Esophagus squamous epithelium (tissue), 5 donors: ENCODE measurements at places on chromosomes 1 and 21. TPM values are rescaled to one million over a fixed set of nuclear protein-coding genes. Genes with fewer than 3 reads are reported as not detected.

GRCh38 chr21:29661672-29662442, 277.9 kb downstream of the GRIK1 start:
- DNase-seq = no peak

LEFTY2 gene
- not detected for total RNA-seq

MYBPH gene
- not detected for total RNA-seq

GRCh38 chr1:39149509-39149908, 55.0 kb upstream of the MACF1 start:
- no peak for DNase-seq

- no peak for DNase-seq
Observed at GRCh38 chr21:26710155-26710554, 135.1 kb downstream of the ADAMTS1 start.

OR2T29 gene
- not detected for total RNA-seq

- no peak for DNase-seq
Observed at GRCh38 chr21:15449556-15449955, 280.2 kb upstream of the USP25 start.

TRIM46 gene
- total RNA-seq = 0.38 TPM

GRCh38 chr1:211623515-211623914, 44.6 kb upstream of the SLC30A1 start:
- no peak for DNase-seq

DNA sequence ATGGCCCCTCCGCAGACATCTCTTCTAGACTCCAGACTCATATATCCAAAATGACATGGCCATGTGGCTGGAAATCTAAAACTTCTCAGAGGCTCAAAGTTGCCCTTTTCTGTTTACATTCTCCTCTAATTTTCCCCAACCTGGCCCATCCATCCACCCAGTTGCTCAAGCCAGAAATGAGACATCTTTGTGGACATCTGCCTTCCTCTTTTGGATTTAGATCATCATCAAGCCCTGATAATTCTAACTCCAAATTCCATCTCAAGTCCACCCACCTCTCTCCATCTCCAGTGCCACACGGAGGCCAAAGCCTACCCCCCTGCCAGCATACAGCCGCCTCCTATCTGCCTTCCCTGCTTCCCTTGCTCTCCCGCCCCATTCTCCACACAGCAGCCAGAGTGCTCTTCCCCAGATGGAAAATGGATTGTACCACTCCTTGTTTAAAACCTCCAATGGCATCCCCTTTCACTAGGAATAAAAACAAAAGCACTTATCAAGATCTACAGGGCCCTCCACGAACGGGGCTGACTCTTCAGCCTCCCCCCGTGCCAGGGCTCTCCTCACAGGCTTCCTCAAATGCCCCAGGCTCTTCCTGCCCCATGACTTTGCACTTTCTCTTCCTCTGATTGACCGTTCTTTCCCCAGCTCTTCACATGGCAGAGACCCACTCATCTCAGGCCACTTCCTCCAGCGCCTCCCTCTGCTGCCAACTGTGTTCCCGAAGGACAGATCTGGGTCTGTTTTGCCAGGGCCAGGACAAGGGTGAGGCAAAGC, 40.1 kb downstream of the SYT6 start:
- no peak for DNase-seq

DNA sequence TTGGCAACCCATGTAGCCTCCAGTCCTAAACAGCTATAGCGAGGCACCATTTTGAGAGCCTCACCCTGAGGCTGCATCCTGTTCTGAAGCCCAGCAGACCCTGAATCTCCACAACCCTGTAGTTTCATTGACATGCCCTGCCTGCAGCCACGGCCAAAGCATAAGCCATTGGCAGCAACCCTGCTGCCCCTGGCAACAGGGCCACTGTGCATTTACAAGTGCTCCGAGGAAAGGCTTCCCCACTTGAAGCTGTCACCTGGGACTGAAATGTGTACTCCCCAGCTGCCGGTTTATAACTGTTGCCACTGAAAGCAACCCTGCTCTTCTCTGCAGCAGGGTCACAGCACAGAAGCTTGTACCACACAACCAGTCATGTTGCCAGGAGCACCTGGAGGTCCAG, 124.2 kb upstream of the OLFM3 start:
- DNase-seq = no peak

DNA sequence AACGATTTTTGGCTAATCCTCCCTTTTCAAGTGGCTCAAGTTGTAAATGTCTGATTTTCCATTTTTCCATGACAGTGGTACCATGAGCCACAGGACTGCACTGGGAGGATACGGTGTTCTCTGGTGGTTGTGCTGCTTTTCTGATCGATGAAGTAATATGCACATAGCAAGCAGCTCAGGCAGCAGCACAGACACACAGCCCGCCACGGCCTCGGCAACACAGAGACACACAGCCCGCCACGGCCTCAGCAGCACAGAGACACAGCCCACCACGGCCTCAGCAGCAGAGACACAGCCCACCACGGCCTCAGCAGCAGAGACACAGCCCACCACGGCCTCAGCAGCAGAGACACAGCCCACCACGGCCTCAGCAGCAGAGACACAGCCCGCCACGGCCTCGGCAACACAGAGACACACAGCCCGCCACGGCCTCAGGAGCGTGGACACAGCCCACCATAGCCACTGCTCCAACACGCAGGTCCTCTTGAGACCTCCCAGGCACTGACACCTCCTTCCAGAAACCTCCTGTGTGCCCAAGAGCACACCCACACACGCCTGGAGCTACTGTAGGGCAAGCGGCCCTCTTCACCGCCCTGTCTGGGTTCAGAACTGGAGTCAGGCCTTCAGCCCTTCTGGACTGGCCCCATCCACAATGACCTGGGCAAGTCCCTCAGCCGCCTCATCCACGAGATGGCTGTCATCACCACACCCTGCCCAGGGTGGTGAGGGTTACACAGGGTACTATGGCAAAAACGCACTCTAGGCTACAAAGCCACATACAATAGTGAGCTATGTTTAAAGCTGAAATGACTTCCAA, 10.4 kb downstream of the PTTG1IP start:
- no peak for DNase-seq

DNA sequence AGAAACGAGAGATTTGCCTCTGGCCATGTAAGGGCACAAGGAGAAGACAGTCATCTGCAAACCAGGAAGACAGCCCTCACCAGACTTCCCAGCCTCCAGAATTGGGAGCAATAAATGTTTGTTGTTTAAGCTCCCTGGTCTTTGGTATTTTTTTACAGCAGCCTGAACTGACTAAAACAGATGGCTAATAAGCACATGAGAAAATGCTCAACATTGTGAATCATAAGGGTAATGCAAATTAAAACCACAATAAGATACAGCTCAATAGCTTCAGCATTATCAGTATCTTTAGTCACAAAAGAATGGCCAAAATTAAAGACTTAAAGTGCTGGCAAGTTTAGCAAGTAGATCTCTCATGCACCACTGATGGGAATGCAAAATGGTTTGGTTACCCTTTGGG, 11.7 kb downstream of the UBE2G2 start:
- no peak for DNase-seq

TEX38 gene
- total RNA-seq = not detected

- no peak for DNase-seq
Observed at GRCh38 chr1:161115132-161115711, 2.6 kb downstream of the PFDN2 start.

- DNase-seq = no peak
Observed at GRCh38 chr1:58762806-58763205, 21.0 kb downstream of the JUN start.

DNA sequence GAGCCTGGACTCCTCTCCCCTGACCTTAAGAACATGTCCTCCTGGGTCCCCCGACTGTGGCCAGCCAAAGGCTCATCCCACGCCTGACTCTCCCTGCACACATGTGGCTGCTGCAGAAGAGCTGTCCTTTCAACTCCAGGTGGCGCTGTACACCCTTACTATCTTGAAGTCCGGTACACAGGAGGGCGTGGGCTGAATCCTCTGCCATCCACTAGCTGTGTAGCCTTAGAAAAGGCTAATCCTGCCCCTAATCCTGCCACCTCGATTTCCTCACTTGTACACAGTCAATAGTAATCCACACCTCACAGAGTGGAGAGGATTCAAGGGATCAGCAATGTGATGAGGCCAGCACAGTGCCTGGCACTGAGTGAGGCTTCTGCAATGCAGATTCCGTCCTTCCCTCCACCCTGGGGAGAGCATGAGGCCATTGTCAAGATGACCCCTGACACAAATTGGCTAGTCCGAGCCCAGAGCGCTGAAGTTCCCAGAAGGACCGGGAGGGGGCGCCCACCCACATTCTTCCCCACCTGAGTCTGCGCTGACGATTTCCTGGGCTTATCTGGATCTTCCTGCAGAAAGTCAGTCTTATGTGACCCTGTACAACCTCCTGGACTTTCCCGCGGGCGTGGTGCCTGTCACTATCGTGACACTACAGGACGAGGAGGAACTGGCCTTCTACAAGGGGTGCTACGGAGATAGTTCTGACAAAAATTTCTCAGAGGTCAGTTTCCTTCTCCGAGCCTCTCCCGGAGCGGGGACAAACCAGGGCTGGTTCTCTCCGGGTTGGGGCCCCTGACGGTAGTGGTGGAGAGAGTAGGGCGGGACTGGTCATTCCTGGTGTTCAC, 47.1 kb upstream of the DMBX1 start:
- no peak for DNase-seq

GRCh38 chr1:19903621-19904020, 19.8 kb downstream of the PLA2G2E start:
- no peak for DNase-seq

DNA sequence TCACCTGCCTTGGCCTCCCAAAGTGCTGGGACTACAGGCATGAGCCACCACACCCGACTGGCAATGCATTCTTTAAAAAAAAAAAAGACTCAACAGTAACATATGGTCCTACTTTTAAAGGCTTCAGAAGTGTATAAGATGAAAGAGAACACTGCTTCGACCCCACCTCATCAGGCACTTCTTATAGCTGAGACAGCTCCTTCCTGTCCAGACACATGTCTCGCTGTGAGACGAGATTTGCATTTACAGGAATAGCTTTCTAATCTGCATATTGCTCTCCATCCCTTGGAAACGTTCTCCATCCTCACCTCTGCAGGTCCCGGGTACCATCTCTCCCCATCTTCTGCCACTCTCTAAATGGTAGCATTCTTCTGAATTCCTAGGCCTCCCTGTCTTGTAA, 6.7 kb downstream of the AZIN2 start:
- no peak for DNase-seq

DNA sequence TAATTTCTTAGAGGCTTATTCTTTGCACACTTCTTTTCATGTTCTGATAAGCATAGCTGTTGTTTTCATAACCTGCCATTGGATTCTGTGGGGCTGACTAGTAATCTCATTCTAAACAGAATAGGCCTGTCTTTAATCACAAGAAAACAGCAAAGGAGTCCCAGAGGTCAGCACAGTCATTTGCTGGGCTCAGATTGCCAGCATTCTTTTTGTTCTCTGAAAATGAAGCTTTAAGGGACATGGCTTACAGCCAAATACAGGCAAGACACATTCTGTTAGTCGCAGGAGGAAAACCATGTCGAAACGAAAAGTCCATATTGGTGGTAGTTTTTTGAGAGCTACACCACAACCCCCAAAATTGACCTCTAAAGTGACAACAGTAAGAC, 75.0 kb downstream of the MRPS6 start:
- DNase-seq = no peak

ESRRG gene
- total RNA-seq = 0.13 TPM
